Left ventricle myocardium inferior (tissue), 1 donor: ENCODE measurements at places on chromosomes 13 and 19. TPM values are rescaled to one million over a fixed set of nuclear protein-coding genes. Genes with fewer than 3 reads are reported as not detected.
A peak's percentile ranks its signal among the peaks of the same experiment; 100 is the strongest.

Gene ZNF331
- total RNA-seq, result 10.1 TPM

Gene ONECUT3
- total RNA-seq, result not detected

Gene VAV1
- total RNA-seq, result 1.8 TPM

Gene KLK15
- not detected for total RNA-seq

Gene ATP1A3
- 375 TPM for total RNA-seq

Gene TMEM238
- total RNA-seq, result 0.69 TPM

Gene ZNF581
- 7.1 TPM for total RNA-seq

Gene ADPRHL1
- 484 TPM for total RNA-seq

Gene ZNF90
- 0.66 TPM for total RNA-seq

Gene DAND5
- total RNA-seq, result 12.7 TPM

DNA sequence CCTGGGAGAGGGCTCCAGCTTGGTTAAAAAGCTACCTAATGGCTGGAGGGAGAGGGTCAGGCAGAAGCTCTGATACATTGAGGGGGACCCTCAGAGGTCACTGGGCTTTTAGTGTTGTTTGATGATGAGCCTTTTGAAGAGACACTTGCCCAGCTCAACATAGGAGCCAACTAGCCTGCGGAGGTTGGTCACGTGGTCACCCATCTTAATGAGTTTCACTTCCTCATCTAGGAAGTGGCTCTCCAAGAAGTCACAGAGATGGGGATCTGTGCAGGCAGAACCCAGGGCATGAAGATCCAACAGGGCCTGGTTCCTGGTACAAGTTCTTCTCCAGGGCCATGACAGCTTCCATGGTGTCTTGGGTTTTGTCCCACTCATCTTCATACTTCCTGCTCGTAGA lies 33.4 kb downstream of the IPO5 start:
- no peaks in the 10 kb centered on the region for H3K27me3 ChIP-seq
- H3K36me3 ChIP-seq, result peaks cover 91% of the 10 kb centered on the region
- no peak overlapping the region for H3K27ac ChIP-seq
- H3K4me3 ChIP-seq, result no peak overlapping the region
- no peak for DNase-seq

DNA sequence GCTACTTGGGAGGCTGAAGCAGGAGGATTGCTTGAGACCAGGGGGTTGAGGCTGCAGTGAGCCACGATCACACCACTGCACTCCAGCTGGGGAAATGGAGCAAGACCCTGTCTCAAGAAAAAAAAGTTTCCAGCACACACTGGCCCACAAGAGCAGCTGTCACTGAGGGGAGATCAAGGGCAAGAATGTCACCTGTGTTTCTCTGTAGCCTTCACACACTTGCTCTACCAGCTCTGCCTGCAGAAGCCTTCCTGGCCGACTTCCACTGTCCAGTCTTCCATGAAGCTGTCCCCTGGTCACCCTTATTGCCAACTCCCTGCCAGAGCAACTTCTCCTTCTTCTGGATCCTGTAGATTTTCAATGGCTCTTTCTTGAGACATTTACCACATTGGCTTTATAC lies 158.0 kb downstream of the KCTD15 start:
- no peaks in the 10 kb centered on the region for H3K4me1 ChIP-seq
- no peaks in the 10 kb centered on the region for H3K36me3 ChIP-seq
- no peak overlapping the region for H3K27ac ChIP-seq
- no peak overlapping the region for H3K4me3 ChIP-seq
- H3K27me3 ChIP-seq, result peaks cover 44% of the 10 kb centered on the region
- DNase-seq, result no peak

- no peaks in the 10 kb centered on the region for H3K27me3 ChIP-seq
- no peak for DNase-seq
- no peak overlapping the region for H3K27ac ChIP-seq
- H3K4me1 ChIP-seq, result peaks cover 19% of the 10 kb centered on the region
Observed at GRCh38 chr13:43942286-43942685, 62.6 kb downstream of the LACC1 start.

GRCh38 chr13:113429608-113429985 lies 23.7 kb downstream of the ADPRHL1 start:
- H3K36me3 ChIP-seq, result peaks cover 68% of the 10 kb centered on the region
- peak overlapping the region; percentile 48 for H3K27ac ChIP-seq
- peaks cover 30% of the 10 kb centered on the region for H3K4me1 ChIP-seq
- no peak overlapping the region for H3K4me3 ChIP-seq

DNA sequence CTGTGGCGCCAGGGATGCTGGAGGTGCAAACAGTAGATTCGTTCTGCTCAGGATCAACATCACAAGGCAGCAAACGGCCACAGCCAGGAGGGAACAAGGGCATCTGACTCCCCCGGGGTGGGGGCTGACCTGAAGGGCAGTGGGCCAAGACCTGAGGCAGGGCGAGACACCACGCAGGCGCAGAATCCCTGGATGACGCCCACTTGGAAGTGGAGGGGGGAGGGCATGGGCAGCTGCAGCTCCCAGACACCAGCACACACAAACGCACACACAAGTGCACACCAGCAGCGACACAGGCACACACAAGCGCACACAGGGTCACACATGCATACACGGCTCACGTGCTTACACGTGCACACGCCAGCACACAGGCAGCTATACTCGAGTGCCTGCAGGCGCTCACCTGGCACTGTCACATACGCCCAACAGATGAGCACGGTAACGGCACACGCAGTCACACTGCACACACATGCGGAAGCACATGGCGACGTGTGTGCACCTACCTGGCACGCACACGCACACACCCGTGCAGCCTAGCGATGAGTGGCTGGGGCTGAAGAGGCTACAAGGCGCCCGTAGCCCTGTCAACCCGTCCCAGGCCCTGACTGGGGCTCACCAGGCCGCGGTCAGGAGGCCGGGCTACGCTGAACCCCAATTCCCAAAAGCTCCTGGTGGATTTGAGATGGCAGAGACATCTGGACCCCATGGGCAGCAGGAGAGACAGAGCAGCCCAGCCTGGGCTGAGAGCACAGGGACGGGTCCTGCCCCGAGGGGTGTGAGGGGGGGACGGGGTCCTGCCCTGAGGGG lies 5.5 kb downstream of the C2CD4C start:
- no peak overlapping the region for H3K27ac ChIP-seq
- H3K4me1 ChIP-seq, result peaks cover 8% of the 10 kb centered on the region
- no peak overlapping the region for H3K4me3 ChIP-seq
- H3K36me3 ChIP-seq, result no peaks in the 10 kb centered on the region

GRCh38 chr13:24178847-24179485 lies 18.4 kb downstream of the SPATA13 start:
- no peaks in the 10 kb centered on the region for H3K27me3 ChIP-seq
- H3K36me3 ChIP-seq, result no peaks in the 10 kb centered on the region
- no peak overlapping the region for H3K27ac ChIP-seq
- H3K4me1 ChIP-seq, result peaks cover 19% of the 10 kb centered on the region
- no peak for DNase-seq

- H3K4me3 ChIP-seq, result no peak overlapping the region
- no peak overlapping the region for H3K27ac ChIP-seq
- no peak for DNase-seq
Observed at GRCh38 chr13:85137516-85137915, 661.7 kb downstream of the SLITRK6 start.

- no peaks in the 10 kb centered on the region for H3K36me3 ChIP-seq
- H3K4me1 ChIP-seq, result no peaks in the 10 kb centered on the region
- H3K4me3 ChIP-seq, result no peak overlapping the region
Observed at GRCh38 chr13:83216479-83217245, 665.6 kb downstream of the SLITRK1 start.

GRCh38 chr19:307793-308420 lies 16.7 kb upstream of the PLPP2 start:
- DNase-seq, result no peak
- H3K27me3 ChIP-seq, result no peaks in the 10 kb centered on the region
- H3K4me1 ChIP-seq, result peaks cover 17% of the 10 kb centered on the region

DNA sequence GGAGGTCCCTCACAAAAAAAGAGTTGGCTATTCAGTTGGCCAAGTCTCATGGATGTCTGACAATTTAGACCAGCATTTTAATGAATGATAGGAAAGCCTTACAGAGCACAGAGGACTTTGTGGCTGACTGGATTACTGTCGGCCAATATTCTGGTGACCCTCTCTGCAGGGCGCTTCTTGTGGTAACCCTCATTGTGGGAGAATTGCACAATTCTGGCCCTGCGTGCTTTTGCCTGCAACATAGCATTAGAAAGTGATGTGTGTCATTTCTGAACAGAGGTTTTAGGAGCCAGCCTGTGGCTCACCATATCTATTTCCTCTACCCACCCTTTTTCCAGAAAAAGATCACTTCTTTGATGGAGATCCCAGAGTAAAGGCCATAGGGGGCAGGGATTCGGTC lies 71.4 kb downstream of the EFNB2 start:
- H3K27me3 ChIP-seq, result no peaks in the 10 kb centered on the region
- no peak for DNase-seq
- no peak overlapping the region for H3K27ac ChIP-seq
- no peaks in the 10 kb centered on the region for H3K36me3 ChIP-seq
- H3K4me3 ChIP-seq, result no peak overlapping the region

DNA sequence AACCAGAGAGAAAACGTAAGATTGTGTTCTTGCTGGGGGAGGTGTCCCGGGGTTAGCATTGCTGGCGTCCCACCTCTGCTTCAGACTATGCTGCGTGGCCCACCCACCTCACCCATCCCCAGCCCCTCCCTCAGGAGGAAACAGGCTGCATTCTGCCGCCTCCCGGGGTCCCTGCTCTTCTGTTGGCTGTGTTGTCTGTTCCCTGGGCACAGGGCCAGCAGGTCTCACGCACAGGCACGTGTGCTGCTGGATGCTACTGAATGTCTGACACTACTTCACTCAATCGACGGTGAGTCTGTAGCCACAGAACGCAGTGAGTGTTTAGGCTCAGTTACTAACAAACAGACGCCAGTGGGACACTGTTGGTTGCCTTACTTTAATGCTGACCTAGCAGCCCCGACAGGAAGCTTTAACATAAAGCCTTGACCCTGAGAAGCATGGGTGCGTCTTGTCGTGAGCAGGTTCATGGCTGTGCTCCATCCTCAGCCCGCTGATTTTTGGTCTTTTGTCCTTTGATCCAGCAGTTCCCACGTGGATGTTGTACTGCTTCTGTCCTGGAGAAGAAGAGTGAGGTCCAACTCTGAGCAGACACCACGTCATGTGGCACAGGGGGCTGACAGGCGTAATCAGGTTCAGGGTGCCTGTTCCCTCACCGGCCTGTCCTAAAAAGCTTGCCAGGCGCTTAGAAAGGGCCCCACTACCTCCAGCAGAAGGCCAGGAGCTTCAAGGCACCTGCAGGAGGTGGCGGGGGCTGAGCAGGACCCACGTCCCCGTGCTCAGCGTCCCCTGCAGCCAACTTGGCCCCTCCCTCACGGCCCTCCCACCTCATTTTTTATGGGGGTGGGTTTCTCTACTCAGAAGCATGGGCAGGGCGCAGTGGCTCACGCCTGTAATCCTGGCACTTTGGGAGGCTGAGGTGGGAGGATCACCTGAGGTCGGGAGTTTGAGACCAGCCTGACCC lies 26.0 kb downstream of the NAXD start:
- peak overlapping the region; percentile 62 for H3K27ac ChIP-seq
- peaks cover 67% of the 10 kb centered on the region for H3K36me3 ChIP-seq
- H3K4me1 ChIP-seq, result peaks cover 25% of the 10 kb centered on the region
- DNase-seq, result peak; percentile 47
- H3K27me3 ChIP-seq, result no peaks in the 10 kb centered on the region
- H3K4me3 ChIP-seq, result no peak overlapping the region

- H3K27ac ChIP-seq, result no peak overlapping the region
- H3K4me1 ChIP-seq, result peaks cover 19% of the 10 kb centered on the region
- no peaks in the 10 kb centered on the region for H3K27me3 ChIP-seq
- no peak overlapping the region for H3K4me3 ChIP-seq
Observed at GRCh38 chr19:10260141-10260584, 8.1 kb downstream of the MRPL4 start.

DNA sequence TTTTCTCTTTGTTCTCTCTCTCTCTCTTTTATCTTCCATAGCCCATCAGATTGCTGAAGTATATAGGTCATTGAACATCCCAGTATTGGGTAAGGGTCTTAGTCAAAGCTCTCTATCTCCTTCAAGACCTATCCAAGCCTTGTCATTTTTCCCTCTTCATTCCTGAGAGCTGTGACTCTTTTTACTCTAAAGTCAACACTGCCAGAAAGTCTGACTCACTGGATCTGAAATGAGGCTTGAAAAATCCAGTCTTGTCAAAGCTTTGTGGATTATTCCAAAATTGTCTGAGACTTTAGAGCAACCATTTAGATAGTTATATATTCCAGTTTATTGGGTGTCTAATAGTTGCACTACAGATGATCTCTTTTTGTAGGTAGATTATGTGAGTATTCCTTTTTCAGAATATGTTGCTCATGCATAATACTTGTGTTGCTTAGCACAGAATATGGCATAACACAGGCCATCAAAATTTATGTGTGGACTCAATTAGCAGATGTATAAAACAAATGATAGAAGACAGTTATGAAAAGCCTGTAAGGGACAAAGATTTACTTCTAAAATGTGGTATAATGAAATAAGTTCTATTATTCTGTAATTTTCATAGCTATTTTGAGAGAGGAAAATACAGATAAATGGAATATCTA lies 389.3 kb upstream of the PCDH9 start:
- no peak overlapping the region for H3K4me3 ChIP-seq
- DNase-seq, result no peak
- H3K36me3 ChIP-seq, result no peaks in the 10 kb centered on the region
- H3K27ac ChIP-seq, result no peak overlapping the region
- H3K4me1 ChIP-seq, result no peaks in the 10 kb centered on the region

DNA sequence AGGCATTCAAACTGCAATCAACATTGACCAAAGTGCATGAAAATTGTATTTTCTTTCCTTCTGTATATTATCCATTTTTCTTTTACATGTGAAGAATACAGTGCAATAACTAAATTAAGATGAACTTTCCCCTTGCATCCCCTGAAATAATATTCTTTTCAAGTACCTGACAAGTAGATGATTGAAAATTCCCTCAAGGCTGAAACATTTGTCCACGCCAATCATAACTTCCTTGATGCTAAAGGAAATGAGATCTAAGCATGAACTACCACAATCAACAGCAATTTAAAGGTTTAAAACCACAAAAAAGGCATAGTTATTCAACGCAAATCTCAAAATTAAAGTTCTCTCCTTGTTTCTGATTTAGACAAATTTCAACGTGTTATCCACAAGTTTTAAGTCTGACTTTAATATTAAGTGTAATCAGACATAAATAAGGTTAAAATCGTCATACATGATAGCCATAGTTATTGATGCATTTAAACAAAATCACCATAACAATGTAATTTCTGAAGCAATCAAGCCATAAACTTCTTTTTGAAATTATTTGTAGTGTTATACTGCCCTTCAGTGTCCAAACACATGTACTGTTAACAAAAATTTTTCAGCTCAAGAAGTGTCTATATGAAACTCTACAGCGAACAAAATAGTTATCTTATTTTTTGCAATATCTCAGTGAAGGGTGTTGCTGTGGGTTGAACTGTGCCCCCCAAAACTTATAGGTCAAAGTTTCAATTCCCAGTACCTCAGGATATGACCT lies 169.5 kb downstream of the DCLK1 start:
- no peak overlapping the region for H3K4me3 ChIP-seq
- peak overlapping the region; percentile 17 for H3K27ac ChIP-seq
- H3K36me3 ChIP-seq, result no peaks in the 10 kb centered on the region
- DNase-seq, result no peak
- peaks cover 33% of the 10 kb centered on the region for H3K4me1 ChIP-seq
- H3K27me3 ChIP-seq, result no peaks in the 10 kb centered on the region
